Stimulated activated CD4-positive, alpha-beta T cell treated with anti-CD3 and anti-CD28 coated beads, Interleukin-1b, Interleukin-23, amount 100 ng/mL, for 24 hours (primary cell): ENCODE measurements at places on chromosomes 4 and X.

GRCh38 chr4:13627606-13628311 is at the start of gene BOD1L1:
Gene BOD1L1, minus strand, starts transcription at chr4:13627725. Its CDS starts 138 bp downstream, at chr4:13627587.
- peak; percentile 57 for DNase-seq

DNA sequence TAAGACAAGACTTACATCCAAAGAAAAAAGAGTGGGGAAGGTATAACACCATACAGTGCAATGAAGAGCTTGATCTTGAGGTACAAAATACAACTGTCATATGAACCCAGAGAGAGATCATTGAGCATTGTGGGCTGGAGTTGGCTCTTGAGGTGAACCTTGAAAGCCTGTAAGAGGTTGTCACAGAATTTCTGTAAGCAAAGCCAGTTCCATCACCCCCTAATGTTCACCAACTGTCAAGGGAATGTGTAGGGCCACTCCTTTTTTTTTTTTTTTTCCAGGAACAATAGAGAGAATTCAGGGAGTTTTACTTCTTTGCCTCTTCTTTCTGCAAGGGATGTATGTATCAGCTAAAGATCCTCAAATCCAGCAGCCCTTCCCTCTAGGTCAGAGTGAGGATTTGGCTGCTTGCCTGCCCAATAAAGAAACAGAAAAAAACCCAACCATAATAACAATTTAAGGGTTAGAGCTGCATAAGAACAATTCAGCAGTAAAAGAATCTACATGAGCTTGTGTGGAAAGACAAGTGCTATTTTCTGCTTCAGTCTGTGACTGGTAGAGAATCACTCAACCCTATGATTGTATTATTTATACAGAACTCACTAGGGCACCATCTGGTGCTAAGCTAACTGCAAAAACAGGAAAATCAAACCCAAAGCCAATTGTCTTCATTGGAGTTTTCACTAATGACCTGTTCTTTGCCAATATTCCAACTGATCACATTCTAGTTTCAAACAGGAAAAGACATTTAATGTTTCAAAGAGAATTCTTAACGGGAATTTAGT is 217.5 kb upstream of the TEX13C start:
- DNase-seq: no peak

GRCh38 chr4:2183394-2183793 is 58.5 kb downstream of the HAUS3 start:
- DNase-seq: no peak

DNA sequence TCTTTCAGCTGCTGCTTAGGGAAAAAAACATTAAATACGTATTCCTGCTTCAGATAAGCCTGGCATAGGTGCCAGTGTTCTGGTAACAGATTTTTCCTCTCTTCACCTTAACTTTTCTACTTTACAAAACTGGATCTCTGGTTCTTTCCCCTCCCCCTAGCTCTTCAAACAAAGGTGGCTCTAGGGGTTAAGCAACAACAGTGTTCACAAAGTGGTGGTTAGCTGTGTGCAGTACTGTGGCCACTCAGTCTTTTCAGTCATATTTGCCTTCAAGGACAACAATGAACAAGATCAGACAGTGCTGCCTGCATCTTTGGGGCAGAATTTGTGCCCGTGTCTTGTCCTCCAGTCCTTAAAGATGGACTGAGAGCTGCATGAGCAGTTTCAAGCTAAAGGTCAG is 15.1 kb upstream of the RGN start:
- DNase-seq: no peak

DNA sequence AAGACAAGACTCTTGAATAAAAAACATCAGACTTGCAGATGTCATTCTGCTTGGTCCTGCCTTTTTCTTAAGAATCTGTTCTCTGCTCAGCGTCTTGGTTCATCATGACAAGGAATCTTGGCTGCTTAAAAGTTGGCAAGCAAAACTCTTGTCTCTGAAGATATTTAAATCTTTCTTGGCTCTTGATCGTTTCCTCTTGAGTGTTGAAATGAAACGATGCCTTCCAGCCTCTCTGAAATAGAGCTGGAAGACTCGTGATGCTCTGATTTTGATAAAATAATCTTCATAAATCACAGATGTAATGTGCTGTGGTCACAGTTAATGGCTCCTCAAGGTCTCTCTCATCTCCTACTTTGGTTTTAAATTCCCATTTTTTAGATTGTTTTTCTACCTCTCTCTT is 39.9 kb upstream of the TMEM192 start:
- no peak for DNase-seq

- no peak for DNase-seq
These were observed 123.3 kb downstream of the POU4F2 start for GRCh38 chr4:146762016-146762415.

GRCh38 chr4:89129080-89129640 is 17.8 kb downstream of the TIGD2 start:
- no peak for DNase-seq

DNA sequence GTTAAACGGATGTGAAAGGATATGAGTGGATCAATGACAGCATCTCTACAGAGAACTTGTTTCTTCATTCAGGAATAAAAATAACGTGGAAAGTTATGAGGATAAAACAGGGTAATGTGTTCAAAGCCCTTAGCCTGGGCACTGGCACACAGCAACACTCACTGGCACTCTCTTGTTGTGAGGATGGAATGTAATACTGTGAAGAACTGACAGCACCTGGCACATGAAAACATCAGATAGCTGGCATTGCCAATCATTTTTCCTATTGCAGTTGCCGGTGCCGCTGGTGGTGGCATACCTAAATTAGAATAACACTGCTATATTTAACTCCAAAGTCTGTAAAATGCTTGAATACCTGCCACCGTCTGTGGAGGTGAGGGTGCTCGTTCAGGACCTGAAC is 1061.2 kb downstream of the DMD start:
- DNase-seq: no peak

DNA sequence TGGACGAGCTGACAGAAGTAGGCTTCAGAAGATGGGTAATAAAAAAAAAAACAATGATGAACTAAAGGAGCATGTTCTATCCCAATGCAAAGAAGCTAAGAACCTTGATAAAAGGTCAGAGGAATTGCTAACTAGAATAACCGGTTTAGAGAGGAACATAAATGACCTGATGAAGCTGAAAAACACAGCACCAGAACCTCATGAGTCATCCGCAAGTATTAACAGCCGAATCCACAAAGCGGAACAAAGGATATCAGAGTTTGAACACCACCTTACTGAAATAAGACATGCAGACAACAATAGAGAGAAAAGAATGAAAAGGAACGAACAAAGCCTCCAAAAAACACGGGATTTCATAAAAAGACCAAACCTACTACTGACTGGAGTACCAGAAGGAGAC is 10.5 kb downstream of the NELFA start:
- no peak for DNase-seq

DNA sequence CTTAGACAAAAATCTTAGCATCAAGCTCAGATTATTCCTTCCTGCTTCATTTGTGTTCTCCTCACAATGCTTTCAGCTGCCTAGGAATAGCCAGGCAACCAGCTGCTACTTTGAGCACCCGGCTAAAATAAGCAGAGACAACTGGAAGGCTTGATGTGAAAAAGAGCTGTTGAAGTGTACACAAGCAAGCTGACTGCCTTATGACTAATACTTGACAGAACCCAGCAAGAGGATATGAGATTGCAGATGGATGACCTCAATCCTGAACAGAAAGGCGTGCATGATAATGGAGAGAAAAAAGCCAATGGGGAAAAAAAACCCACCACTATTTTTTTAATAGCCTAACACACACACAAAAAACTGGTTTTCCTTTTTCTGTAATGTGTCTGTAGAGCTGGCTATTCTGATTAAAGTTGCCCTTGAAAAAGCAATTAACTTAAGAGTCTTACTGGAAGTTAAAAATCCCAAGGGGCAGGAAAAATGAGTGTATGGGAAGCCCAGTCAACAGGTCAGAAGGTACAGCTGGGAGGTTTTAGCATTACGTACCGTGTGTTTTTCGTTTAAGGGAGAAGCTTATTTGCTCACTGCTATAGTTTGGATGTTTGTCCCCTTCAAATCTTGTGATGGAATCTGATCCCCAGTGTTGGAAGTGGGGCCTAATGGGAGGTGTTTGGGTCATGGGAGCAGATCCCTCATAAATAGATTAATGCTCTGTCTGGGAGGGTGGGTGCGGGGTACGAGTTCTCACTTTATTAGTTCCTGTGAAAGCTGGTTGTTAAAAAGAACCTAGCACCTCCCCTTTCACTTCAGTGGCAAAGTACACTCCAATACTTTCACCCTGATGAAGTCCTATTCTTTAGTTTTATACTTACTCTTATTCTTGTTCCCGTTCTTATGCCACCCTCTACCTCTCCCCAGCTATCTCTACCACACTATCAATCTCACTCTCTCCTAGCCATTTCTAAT is 37.1 kb upstream of the HERC6 start:
- no peak for DNase-seq

- no peak for DNase-seq
These were observed 559.1 kb downstream of the ZNF674 start for GRCh38 chrX:45986081-45986480.

DNA sequence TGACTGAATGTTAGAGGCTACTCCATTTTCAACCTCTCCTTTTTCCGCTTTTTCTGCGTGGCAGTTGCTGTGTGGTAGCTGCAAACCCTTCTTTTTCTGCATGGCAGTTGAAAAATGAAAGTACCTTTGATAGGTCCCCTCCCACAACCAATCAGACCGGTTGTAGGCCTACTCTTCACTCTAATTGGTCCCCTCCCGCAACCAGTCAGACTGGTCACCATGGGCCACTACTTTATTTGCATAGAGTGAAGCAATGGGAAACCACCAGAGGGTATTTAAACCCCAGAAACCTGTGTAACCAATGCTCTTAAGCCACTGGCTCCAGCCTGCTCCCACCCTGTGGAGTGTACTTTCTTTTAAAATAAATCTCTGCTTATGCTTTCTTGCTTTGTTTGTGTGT is 877.8 kb downstream of the FAM133A start:
- no peak for DNase-seq

- no peak for DNase-seq
These were observed 2.8 kb upstream of the PDLIM5 start for GRCh38 chr4:94448815-94449375.

DNA sequence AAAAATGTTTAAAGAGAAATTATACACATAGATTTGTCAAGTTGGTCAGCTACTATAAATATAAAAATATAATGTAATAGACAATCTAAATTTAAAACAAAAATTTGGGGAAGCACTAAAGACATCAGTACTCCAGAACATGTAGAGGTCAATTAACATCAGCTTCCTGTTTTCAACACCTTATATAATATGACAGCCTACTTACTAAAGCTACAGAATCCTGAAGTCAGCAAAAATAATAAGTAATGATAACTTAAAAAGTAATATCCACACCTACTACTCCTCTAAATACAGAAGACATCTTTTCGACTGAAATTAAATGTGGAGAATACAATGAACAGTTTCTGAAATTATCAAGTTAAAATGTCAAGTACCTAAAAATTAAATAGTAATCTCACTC is 118.6 kb downstream of the LRBA start:
- DNase-seq: no peak

DNA sequence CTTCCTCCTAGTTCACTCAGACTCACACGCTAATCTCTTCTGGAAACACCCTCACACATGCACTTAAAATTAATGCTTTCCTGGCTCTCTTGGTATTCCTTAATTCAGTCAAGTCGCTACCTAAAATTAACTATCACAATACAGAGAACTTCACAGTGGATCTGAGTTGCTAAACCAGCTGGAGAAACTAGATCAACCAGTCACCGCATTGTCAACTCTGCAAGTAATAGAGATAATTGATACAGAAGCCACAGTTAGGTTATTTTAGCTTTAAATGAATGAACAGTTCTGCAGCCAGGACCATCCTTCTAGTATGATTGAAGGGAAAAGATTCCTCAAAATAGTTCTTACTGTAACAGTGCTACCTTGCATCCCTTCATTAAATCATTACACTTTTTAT is 6.0 kb upstream of the TBC1D9 start:
- no peak for DNase-seq

DNA sequence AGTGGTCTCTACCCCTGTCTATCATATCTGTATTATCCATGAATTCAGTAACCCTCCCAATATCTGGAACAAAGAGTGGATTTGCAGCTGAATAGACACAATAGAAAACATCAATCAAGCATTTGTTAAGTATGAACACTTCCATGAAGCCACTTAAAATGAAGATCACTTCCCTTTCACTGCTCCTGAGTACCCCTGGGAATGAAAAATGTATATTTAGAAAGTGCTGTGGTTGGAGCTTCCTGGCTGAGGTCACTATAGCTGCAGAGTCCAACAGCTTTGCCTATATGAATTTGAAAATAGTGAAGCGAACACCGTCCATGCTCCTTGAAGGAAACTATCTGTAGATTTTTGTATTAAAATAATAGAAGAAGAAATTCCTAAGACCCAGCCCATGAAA is 227.0 kb downstream of the DTHD1 start:
- no peak for DNase-seq

DNA sequence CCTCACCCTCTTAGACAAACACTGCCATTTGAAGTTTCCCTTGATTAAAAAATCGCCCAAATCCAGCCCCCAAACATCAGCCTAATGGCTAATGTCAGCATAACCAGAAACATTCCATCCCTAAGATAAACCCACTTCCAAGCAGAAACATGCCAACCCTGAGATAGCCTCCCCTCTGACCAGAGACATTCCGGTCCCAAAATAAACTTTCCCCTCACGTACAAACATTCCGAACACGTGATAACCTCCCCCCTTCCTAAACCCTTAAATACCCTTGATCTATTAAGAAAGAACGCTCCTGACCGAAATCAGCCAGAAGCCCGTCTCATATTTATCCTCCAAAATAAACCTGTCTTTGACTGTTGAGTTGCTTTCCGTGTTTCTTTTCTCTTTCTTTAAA is 237.2 kb downstream of the ASMT start:
- DNase-seq: no peak

GRCh38 chrX:31392513-31392912 is 320.7 kb upstream of the FTHL17 start:
- DNase-seq: no peak

DNA sequence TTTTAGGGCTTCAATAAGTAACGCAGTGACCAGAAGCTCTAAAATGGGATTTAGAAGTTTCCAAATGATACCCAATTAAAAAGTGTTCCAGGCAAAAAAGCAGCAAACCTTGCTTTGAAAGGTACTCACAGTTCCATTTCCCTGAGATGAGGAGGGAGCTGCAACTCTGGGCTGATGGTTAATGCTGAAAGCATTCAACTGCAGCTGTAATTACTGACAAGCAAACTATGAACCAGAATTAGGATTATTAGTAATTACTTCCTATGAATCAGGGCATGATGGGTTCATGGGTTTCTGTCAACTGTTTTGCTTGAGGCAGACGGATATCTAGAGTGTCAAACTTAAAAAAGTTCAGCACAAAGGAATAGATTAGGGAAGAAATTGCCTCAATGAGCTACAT is 357.4 kb downstream of the STIM2 start:
- no peak for DNase-seq

- DNase-seq: no peak
These were observed 59.0 kb downstream of the SAT1 start for GRCh38 chrX:23841847-23842522.

- no peak for DNase-seq
These were observed 69.2 kb downstream of the SYNPO2 start for GRCh38 chr4:118957722-118958445.

DNA sequence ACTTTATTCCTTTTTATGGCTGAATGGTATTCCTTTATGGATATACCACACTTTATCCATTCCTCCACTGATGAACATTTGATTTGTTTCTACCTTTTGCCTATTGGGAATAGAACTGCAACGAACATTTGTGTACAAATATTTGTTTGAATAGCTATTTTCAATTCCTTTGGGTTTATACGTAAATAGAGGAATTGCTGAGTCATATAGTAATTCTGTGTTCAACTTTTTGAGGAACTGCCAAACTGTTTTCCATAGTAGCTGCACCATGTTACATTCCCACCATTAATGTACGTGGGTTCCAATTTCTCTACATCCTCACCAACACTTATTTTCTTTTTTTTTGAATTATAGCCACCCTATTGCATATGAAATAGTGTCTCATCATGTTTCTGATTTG is 156.5 kb upstream of the ATP6AP2 start:
- DNase-seq: no peak
